ENCODE measurements at places on chromosomes 5 and 9. TPM values are rescaled to one million over a fixed set of nuclear protein-coding genes. Genes with fewer than 3 reads are reported as not detected.

The TLR4 gene
- total RNA-seq, result 0.13 TPM

The NSG2 gene
- not detected for total RNA-seq

The PHF2 gene
- total RNA-seq, result 18.2 TPM

The PCDH1 gene
- total RNA-seq, result 3.1 TPM

The TERT gene
- 1.4 TPM for total RNA-seq

The PCDHGB1 gene
- 1.7 TPM for total RNA-seq

The FGFR4 gene
- total RNA-seq, result 25.5 TPM

The LOX gene
- 0.76 TPM for total RNA-seq

The TXNDC8 gene
- not detected for total RNA-seq

The EGFLAM gene
- 0.26 TPM for total RNA-seq

The TPPP gene
- 5.7 TPM for total RNA-seq

The MUSK gene
- total RNA-seq, result not detected

The MELK gene
- total RNA-seq, result 75.9 TPM

The MAP1B gene
- 35.6 TPM for total RNA-seq

The KIF20A gene
- 46.6 TPM for total RNA-seq

The MORN5 gene
- not detected for total RNA-seq

The ANKRD34B gene
- total RNA-seq, result 0.25 TPM

The SEMA4D gene
- total RNA-seq, result 8.6 TPM

The IL31RA gene
- 1.4 TPM for total RNA-seq

The SLC36A3 gene
- total RNA-seq, result not detected

The HAVCR2 gene
- total RNA-seq, result 0.20 TPM

The MLANA gene
- total RNA-seq, result not detected

The KIAA0825 gene
- 0.55 TPM for total RNA-seq

The NR5A1 gene
- not detected for total RNA-seq

The OBP2B gene
- not detected for total RNA-seq

The PCDHB7 gene
- not detected for total RNA-seq

The PPP3R2 gene
- not detected for total RNA-seq

The HRCT1 gene
- total RNA-seq, result not detected

All from A549 treated with ZK216348 at 1 μM for 4 hours (cell line).